ENCODE measurements at places on chromosomes 2 and 18.

- no peak for DNase-seq
These were observed 19.8 kb downstream of the VPS4B start for GRCh38 chr18:63402246-63403162.

GRCh38 chr2:26982102-26982742 lies 11.8 kb downstream of the MAPRE3 start:
- no peak for DNase-seq

- no peak for DNase-seq
These were observed 684 bp upstream of the ARPC2 start for GRCh38 chr2:218216336-218216673.

- DNase-seq = no peak
These were observed 7.7 kb downstream of the PPP1R7 start for GRCh38 chr2:241157841-241158545.

DNA sequence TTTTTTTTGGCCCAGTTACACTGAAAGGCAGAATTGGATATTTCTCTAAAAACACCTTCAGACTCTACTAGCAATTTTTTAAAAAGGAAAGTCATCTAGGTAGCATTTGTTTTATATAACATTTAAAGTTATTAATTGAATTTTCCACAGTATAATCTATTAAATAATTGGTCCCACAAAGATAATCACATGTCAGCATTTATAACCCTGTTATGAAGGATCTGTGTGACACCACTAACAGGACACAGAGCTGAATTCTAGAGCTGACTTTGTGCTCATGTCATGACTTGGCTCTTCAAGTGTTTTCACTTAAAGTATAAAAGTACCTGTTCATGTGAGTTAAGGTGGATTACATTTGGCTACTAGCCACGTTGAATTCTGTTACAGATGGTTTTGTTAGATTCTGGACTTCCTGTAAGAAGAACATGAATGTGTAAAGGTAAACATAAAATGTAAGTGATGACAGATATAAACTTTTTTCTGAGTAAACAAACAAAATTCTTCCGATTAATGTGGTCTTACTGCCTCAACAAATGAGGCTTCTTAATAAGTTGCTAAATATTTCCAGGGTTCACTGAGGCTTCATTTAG lies 69.1 kb upstream of the PROKR1 start:
- DNase-seq = no peak

GRCh38 chr2:148042219-148042618 lies 21.3 kb downstream of the MBD5 start:
- DNase-seq = no peak

- no peak for DNase-seq
These were observed 211.2 kb upstream of the MYT1L start for GRCh38 chr2:2542316-2542715.

GRCh38 chr2:69390001-69390400 lies 3.0 kb upstream of the GFPT1 start:
- DNase-seq = no peak

DNA sequence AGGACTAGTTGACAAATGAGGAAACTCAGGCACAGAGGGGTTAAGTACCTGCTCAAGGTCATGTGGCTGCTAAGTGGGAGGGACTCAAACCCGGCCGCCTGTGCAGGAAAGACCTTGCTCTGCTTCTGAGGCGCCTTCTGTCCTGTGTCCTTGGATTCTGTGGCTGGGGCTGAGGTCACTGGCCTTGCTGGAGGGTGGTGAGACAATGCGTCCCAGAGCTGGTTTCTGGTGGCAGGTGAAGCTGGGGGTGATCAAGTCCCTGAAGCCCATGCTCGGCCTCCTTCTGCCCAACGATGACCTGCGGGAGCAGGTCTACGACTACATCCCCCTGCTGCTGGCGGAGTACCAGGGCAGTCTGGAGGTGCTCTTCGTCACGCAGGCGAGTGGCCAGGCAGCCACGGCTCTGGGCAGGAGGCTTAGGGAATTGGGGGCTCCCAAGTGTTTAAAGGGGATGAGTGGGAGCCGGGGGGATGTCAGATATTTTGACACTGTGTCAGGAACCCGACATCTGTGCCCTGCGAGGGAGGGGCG lies 16.1 kb downstream of the MROH2A start:
- DNase-seq = no peak

DNA sequence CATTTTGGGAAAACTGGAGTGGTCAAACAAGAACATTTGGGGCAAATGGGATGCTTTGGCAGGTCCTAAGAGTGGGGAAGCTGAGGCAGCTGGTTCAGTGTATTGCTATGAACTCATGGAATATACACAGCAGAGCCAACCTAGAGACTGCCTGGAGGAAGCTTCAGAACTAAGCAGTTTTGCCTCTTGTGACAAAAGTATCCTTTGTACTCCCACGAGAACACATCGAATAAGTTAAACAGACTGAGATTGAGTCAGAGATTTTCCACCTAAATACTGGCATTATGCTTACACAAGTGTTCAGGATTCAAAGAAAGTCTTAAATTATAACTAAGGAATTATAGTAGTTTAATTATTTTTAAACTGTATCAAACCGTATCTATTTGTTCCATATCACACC lies 5.2 kb upstream of the ARMC9 start:
- no peak for DNase-seq
